Neuronal stem cell (in vitro differentiated cells): ENCODE measurements at places on chromosomes 7 and 10.

- DNase-seq, result no peak
Measured at GRCh38 chr10:71277914-71278665, 41.0 kb upstream of the SLC29A3 start.

DNA sequence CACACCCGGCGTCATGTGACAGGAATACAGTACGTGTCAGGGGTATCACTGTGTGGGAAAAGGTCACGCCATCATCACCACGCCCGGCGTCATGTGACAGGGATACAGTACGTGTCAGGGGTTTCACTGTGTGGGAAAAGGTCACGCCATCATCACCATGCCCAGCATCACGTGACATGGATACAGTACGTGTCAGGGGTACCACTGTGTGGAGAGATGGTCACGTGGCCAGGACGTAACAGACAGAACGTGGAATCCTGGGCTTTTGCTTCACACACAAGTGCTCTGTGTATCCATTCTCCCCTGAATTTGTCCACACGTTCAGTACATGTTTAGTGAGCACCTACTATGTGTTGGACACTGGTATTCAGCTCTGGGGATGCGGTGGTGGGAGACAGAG, 34.5 kb upstream of the DIP2C start:
- no peak for DNase-seq

GRCh38 chr7:29723599-29723998, 82.7 kb upstream of the WIPF3 start:
- DNase-seq, result peak; percentile 3

DNA sequence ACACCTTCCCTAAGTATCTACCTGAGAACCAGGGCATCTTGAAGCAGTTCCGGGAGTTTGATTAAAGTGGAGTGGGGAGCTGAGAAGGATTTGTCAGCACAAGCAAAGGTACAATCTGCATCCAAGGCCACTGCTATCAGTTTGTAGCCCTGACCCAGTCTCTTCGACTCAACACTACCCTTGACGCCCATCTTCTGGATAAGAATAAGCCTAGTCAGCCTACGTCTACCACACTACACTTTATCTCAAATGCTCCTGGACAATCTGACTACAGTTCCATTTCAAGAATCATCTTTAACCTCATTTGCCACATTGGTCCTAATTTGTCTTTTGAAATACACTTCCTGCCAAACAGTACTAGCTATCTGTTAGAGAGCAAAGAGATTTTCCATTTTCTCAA, 134.1 kb upstream of the C1GALT1 start:
- DNase-seq, result no peak

DNA sequence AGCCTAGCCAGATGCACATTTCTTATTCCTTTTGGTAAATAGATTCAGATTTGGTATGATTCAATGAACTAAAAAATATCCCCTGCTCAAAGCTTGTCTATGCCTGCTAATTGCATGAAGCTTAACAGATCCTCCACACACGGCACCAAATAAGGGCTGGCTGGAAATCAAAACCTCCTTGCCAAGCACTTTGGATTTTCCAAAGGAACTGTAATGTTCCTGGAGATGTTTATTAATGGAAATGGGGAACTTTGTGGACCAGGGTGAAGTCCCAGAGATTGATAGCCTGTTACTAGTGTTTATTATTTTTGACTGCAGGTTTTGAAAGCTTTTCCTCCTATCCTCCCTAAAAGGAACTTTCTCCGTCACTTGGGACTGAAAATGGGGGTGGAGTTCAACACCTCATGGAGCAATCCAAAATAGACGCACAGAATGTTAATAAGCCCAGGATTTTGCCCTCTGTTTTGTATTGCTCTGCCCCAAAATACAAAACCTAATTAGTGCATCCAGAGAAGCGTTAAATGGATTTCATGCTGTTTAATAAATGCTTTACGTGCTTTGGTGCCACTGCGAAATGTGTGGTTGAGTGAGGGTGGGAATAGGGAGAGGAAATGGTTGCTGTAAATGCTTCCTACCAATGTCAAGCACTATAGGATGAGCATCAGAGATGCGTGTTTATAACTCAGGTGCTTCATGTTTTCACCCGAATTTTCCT, 1027.7 kb downstream of the LRMDA start:
- DNase-seq, result no peak

GRCh38 chr7:150938566-150938965, 39.6 kb downstream of the KCNH2 start:
- no peak for DNase-seq

- no peak for DNase-seq
Measured at GRCh38 chr7:3860932-3861331, 559.9 kb downstream of the SDK1 start.

GRCh38 chr7:76356115-76356514, 2.7 kb downstream of the YWHAG start:
- no peak for DNase-seq

DNA sequence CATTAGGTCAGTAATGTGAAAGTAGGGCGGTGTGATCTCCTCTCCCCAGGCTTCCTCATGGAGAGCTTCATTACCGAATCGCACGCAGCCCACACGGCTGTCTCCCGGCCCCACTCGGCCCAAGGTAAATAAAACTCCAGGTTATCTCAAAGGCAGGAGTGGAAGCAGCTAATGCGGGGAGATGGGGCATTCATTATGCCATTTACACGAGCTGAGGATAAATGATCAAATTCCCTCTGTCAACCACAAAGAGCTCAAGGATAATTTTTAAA, 93.5 kb downstream of the ADARB2 start:
- no peak for DNase-seq

GRCh38 chr10:11042357-11042756, 24.7 kb downstream of the CELF2 start:
- DNase-seq, result no peak

GRCh38 chr10:1057106-1057657, 997 bp downstream of the WDR37 start:
- no peak for DNase-seq

DNA sequence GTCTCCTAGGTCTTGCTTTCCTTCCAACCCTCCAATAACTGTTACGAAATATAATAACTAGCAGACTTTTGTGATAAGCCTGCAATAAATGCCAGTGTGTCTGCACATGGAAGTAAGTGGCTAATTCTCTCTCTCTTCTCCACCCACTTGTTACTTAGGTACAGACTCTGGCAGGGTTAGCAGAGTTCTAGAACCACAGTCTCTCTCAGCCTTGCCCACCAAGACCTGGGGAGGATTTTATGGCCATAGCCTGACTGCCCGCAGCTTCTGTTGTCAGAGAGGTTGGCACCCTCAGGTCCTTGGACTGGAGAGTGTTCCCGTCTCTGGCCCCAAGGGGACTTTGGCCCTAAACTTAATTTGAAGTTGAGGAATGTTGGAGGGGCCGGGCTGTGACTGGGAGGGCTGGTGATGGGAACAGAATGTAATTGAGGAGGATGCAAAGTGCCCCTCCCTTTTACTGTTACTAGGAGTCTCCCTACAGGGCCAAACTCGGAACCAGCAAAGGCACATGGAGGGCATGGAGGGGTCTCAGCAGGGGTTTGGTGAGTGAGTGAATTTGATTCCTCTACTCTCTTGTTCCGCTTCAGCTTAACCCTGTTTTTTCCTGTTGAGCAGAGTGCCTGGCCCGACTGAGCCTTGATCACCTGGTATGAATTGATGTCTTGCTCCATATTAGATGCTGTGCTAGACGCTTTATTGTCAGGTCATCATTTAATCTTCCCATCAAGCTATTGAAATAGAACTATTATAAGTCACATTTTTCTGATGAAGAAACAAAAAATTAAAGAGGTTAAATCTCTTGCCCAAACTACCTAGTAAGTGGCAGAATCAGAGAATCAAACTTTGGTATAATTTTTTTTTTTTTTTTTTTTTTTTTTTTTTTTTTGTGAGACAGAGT, 37.0 kb upstream of the LCOR start:
- DNase-seq, result no peak

DNA sequence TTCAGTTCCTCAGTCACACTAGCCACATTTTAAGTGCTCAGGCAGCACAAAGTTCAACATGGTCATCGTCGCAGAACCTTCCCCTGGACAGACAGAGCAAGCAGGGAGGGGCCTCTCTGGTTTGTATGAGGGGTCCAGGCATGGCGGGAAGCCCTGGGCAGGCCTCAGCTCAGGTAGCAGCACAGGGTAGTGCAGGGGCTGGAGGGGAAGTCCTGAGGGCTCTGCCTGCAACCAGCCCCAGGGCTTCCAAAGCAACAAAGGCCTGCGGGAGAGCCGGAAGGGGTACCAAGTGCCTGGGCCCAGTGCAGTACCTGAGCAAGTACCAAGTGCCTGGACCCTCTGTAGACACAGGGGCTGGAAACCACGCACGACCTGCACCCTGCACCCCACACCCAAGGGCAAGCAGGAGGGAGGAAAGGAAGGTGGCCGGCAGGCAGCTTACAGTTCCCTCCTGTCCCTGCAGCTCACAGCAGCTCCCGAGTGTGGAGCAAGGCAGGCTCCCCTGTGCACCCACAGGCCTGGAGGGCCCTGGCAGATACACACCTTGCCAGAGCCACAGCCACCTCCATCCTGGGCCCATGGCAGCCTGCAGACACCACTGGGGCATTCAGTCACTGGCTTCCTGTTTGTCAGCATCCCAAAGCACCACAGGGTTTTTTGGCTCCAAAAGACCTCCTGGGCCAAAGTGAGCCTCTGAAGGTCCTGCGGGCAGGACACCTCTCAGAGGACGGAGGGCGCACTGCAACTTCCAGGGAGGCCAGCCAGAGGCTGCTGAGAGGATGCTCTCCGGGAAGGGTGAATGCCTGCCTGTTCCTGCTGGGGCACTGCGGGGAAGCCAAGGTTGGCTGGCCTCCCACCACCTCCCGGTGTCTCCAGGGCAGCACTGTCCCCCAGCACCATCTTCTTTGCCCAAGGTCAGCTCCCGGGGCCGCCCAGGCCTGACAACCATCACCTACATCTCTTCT, 6.5 kb upstream of the RET start:
- no peak for DNase-seq

DNA sequence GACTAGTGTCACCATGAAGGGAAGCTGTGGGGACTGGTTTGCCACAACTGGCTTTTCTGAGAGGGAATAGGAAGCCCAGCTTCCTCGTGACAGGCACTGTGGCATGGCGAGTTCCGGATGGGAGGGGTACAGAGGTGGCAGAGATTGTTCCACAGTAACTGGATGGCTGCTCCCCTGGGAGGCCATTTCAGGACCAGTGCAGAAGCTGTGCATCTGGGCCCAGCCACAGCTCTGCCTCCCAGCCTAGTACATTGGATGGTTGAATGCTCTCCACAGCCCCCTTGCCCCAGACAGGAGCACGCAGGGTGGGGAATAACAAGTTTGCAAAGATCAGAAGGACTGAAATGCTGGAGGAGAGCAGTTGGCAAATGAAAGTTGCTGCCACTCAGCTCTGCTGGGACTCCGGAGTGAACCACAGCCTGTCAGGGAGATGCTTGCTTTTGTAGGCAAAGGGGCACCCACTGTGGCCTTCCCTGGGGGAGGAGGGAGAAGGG, 51.8 kb downstream of the GSDME start:
- DNase-seq, result no peak

- DNase-seq, result no peak
Measured at GRCh38 chr10:95330966-95331453, 40.2 kb upstream of the PDLIM1 start.

DNA sequence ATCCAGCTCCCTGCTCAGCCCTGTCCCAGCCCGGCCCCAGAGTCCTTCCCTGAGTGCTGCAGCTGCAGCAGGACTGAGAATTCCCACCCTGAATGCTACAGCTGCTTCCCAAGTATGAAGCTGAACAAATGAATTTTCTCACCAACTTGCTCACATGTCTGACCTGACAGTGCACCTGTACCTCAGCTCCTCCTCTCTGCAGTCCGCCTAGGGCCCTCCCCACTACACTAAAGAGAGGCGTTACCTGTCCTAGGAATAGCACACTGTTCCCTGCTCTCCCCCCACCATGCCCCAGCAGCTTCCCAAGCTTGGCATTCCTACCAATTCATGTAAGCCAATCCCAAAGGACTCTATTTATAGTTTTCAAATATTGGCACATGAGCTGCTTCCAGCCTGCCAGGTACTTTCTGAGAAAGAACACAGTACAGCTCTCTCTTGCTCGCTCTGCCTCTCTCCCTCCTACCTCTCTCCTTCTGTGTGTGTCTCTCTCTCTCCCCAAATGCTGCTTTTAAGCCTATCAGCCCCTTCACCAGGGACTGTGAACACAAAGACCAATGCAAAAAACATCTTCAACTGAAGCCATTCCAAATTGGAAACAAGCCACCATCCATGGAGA, 400.1 kb downstream of the TNS3 start:
- DNase-seq, result no peak

GRCh38 chr7:65233409-65234034, 140.1 kb upstream of the ZNF92 start:
- no peak for DNase-seq

- no peak for DNase-seq
Measured at GRCh38 chr7:70607759-70608158, 524.2 kb upstream of the GALNT17 start.

- DNase-seq, result no peak
Measured at GRCh38 chr7:44293561-44294324, 31.7 kb downstream of the CAMK2B start.

- no peak for DNase-seq
Measured at GRCh38 chr10:72255977-72256729, 17.6 kb upstream of the DDIT4 start.

GRCh38 chr7:88046839-88047573, 113.0 kb downstream of the ADAM22 start:
- DNase-seq, result no peak

GRCh38 chr10:92131275-92131820, 159.5 kb downstream of the CPEB3 start:
- no peak for DNase-seq

DNA sequence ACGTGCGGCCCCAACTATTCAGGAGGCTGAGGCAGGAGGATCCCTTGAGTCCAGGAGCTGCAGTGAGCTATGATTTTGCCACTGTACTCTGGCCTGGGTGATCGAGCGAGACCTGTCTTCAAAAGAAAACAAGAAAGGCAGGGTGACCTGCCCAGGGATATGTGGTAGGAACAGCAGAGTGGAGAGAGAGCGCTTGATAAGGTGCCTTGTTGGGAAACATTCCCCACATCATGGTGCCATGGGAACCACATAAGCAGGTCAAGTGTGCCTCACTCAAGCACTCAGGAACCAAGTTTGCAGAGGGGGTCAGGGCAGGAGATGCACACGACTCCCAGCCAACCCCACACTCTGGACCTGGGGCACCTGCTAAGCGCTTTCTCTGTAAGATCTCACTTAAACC, 37.3 kb downstream of the PVRIG start:
- no peak for DNase-seq

GRCh38 chr7:22723181-22723601, 3.8 kb upstream of the IL6 start:
- DNase-seq, result no peak

DNA sequence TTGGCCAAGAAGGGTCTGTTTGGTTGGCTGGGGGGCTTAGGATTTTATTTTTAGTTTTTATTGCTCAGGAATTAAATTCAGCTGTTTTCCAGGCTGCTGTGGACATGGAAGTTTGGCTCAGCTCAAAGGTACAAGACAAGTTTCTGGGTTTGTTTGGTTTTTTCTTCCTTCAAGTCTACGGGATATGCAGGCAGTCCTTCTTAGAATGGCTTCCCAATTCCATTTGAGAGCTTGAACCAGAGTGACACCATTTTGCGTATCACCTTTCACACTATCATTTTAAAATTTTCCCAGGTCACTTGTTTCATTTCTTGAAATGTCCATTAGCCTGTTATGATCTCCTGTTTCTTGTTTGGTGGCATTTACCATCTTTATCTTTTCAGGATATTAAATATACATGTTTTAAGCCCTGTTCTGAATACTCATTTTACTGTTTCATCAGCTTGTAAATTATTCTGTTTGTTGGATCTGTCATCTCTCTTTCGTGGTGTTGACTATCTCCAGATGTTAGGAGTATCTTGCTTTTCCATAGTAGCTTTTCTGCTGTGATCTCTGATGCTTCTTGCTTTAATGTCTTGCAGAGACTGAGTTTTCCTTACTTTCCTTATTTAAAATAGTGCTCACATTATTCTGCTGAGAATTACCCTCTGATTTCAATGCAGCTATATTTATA, 9.4 kb upstream of the TMEM168 start:
- no peak for DNase-seq
